Stimulated activated CD8-positive, alpha-beta memory T cell treated with anti-CD3 and anti-CD28 coated beads, Interleukin-7, amount 100 ng/mL, for 1 hour (primary cell): ENCODE measurements at places on chromosomes 6 and 20.

DNA sequence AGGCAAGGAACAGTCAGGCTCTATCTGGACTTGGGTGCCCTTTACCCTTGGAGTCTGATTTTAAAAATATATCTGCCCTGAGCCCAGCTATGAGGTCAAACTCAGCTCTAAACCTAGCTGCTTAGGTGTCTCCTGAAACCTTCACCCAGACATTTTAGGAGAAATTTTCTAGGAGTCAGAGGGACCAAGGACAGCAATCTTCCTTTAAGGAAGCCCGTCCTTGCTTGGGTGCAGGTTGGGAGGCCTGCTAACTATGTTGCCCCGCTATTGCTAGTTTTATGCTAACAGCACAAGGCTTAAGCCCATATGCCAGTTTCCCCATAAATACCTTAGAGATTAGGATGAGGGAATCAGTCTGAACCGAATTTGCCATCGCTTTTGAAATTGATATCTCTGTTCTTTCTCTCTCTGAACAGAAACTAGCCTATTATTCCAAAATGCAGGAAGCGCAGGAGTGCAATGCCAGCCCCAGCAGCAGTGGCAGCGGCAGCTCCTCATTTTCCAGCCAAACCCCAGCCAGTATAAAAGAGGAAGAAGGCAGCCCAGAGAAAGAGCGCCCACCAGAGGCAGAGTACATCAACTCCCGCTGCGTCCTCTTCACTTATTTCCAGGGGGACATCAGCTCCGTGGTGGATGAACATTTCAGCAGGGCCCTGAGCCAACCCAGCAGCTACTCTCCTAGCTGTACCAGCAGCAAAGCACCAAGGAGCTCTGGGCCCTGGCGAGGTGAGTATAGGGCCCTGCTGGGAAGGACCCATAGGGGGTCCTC is 2.6 kb downstream of the VGLL2 start:
- DNase-seq = no peak

DNA sequence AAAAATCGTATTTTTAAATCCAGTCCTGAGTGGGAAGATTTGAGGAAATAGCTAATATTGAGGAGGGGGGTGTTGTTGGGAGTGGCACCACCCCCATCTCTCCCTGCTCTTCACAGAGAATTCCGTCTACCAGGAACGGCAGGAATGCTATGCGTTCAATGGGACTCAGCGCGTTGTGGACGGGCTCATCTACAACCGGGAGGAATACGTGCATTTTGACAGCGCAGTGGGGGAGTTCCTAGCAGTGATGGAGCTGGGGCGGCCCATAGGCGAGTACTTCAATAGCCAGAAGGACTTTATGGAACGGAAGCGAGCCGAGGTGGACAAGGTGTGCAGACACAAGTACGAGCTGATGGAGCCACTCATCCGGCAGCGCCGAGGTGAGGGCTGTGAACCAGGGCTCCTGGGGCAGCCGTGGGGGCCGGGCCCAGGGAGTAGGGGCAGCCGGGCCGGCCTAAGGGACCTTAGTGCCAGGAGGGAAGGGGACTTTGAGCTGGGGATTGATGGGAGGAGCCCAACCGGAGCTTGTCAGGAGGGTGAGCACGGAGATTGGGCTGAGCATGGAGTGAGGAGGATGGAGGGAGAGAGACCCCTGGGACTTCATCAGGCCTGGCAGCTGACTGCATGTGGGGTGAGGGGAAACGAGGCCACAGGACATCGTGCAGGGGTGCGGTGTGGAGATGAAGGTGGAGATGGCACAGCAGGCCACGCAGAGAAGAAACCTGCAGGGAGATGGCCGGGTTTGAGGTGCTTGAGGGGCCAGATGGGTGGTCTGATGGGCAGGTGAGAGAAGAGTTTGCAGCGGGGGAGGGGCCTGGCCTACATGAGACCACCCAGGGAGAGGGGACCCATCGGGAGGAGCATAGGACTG is 41.3 kb downstream of the HLA-DPB1 start:
- DNase-seq = no peak

GRCh38 chr6:45293306-45293705 is 34.8 kb upstream of the RUNX2 start:
- DNase-seq = no peak

GRCh38 chr20:63273059-63273579 is 506 bp downstream of the ARFGAP1 start:
- DNase-seq = no peak

GRCh38 chr6:133957780-133958242 is 4.8 kb downstream of the TBPL1 start:
- DNase-seq = no peak

DNA sequence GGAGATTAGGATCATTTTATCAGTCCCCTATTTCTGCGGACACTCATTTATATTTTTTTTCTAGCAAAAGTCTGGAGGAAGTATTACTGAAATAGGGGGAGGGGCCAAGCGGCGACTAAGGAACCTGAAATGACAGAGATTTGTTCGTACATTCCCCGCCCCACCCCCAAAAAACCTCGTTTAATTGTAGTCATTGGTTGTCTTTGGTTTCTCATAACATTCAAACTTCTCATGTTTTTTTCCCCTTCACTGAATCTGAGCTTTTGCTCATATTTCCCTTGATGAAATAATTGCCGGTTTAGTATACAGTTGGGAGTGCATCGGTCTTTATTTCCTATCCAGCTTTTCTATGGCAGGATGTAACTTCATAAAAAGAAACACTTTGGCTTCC is 768 bp upstream of the FYN start:
- DNase-seq = no peak

- DNase-seq = no peak
These were observed 20.3 kb downstream of the MUCL3 start for GRCh38 chr6:30960907-30961673.

- DNase-seq = no peak
These were observed 378.1 kb downstream of the RNGTT start for GRCh38 chr6:88585276-88585692.

DNA sequence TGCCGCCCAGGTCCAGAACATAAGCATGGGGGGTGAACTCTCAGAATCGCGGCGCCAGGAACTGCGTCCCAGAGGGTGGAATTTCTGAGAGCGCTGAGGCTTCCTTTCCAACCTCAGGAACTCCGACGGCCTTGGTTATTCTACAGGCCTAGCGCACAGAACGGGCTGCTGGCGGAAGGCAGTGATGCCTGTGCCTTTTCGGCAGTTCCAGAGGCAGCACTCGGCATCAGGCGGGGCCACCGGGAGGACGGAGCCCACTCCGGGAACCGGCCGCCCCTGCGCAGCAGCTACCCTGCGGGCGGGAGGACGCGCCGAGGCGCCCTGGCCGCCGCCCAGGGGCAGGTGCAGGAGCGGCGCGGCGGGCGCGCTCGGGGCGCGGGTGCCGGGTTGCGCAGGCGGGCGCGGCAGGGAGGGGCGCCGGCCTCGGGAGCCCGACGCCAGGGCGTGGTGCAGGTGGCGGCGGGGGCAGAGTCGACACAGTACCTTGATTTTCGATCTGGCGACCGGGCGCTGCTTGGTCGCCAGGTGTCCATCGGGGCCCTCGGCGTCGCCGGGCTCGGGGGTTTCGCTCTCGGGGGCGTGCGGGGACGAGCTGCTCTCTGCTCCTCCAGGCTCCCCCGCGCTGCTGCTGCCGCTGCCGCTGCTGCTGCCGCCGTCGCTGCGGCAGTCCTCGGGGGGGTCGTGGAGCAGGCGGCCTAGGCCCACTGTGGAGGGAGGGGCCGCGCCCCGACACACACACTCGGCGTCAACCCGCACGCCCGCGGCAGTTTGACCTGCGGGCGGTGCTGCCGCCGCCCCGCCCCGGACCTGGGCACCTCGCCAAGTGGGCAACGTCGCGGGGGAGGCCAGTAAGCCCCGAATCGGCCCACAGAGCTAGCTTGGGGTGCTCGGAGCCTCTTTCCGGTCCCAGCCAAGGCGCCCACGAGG is 1.3 kb downstream of the OVOL2 start:
- DNase-seq = no peak

- no peak for DNase-seq
These were observed 9.7 kb downstream of the NOL7 start for GRCh38 chr6:13624871-13625288.

GRCh38 chr6:138089325-138089724 is 17.9 kb downstream of the PERP start:
- no peak for DNase-seq

DNA sequence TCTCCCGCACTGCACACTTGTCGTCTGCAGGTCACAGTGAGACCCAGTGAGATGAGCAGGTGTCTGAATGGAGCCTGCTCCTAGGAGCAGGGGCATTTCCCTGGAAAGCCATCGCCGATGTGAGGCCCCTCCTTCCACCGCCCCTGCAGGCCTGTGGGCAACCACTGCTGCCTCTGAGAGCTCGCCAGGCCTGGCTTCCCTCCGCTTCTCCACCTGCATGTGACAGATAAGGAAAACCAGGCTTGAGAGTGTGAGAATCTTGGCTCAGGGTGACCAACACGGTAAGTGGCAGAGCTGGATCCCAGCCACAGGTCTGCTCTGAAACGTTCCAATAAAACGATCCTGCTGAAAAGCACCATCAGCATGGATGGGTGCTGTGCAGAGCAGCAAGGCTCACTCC is 332.8 kb downstream of the CDH4 start:
- DNase-seq = no peak

GRCh38 chr6:150930841-150931240 is 65.3 kb downstream of the MTHFD1L start:
- DNase-seq = no peak

DNA sequence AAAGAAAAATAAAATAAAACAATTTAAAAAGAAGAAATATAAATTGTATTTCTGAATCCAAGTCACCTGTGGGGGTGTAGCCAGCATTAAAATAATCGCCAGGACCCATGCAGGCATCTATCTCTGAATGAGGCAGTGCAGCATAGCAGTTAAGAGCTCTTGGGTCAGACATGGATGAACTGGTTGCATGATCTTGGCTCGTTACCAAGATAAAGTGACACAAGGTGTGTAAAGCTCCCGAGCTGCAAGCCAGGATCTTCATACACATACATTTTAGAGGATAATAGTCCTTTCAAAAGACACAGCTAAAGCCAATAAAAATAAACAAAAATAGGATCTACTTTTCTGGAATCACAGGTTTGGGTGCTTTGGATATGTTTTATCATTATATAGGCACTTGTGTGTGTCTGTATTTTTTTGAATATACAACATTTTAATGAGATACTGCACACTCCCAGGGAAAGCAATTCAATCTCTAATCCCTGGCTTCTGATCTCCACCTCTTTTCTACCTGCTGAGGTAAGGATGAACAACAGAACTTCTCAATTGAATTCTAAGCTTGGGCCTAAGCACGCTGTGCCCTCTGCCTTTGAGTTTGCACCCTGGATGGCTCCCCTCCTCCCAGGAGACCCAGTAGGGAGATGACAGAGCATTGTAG is 8.9 kb downstream of the TRIM10 start:
- no peak for DNase-seq

DNA sequence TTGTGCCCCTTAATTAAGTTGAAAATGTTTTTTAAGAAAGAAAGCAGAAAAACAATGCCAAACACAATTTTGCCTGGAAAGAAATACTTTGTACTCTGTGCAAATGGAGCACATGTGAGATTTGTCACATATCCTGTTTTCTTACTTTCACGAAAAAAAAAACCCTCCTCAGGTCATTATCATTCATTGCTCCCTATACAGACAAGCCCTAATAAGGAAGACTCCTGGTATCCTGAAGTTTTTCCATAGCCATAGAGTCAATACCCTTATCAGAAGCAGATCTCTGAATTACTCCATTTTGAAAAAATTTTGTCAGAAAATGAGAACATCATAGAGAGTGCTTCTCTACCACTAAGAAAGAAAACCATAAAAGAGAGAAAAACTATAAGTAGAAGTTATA is 14.0 kb upstream of the NT5E start:
- DNase-seq = no peak

DNA sequence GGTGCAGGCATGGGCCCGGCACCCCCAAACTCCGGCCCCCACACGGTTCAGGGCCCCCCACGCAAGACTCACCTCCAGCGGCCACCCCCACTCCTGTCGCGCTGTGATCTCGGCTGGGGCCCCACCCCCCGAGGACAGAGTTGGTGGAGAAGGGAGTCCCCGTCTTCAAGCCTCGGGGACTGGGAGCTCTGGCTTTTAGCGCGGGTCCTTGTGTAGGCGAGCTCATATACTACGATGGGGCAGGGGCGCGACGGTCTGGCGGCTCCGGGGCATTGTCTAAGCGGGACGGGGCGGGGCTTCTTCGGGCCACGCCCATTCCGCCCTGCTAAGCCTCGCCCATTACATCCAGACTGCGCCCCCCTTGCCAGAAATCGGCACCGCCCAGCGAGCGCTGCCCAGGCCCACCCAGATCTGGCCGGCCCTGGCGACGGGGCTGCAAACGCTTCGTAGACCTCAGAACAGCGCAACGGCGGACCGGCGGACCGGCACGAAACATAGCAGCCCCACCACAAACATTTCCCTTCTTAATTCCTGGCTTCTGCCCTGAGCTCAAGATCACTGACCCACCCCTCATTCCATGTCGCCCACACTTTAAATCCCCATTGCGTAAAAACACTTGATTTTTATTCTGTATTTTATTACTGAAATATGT is 1.0 kb upstream of the DDAH2 start:
- peak; percentile 42 for DNase-seq

- DNase-seq = no peak
These were observed 39.4 kb upstream of the ARMH2 start for GRCh38 chr6:24838081-24838480.

- DNase-seq = no peak
These were observed 123.8 kb upstream of the TMEM170B start for GRCh38 chr6:11413728-11414127.

GRCh38 chr6:16216501-16217155 is 21.8 kb upstream of the GMPR start:
- DNase-seq = no peak

- no peak for DNase-seq
These were observed 179.6 kb upstream of the PTCHD4 start for GRCh38 chr6:48290595-48290994.

DNA sequence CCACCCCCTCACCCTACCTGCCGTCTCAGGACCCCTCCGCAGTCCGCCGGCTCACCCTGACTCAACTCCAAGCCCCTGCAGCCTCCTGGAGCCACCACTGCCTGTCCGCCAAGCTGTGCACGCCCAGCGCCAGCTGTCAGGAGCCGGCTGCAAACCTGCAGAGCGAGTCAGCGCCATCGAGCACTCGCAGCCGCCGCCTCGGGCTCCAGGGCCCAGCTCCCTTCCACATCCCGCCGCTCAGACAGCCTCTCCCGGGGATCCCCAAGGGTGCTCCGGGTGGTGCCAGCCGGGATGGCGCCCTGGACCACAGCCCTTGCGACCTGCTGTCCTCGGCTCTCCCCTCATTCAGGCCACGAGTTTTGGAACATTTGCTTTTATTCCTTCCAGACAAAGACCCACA is 4.3 kb downstream of the TNNC2 start:
- no peak for DNase-seq
